PC-9 (cell line): ENCODE measurements at places on chromosomes 11 and 22.

DNA sequence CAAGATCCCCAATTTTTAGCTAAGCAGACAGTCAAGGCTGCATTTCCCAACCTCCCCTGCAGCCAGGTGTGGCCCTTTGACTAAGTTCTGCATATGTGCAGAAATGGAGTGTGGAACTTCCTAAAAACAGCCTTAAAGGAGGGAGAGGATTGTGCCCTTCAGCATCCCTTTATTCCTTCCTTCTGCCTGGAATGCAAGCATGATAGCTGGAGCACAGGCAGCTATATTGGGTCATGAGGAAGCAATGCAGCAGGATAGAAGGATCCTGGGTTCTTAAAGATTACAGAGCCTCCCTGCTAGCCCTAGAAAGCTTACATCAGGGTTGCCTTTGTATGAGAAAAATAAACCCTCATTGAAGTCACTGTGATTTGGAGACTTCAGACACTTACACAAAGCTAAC, 29.9 kb downstream of the FADD start:
- no peak for DNase-seq

- no peak for DNase-seq
Observed at GRCh38 chr11:64900263-64900678, 16.7 kb downstream of the ATG2A start.

GRCh38 chr11:114153224-114153623, 93.7 kb downstream of the ZBTB16 start:
- DNase-seq: no peak

GRCh38 chr22:36017651-36018091, 11.0 kb downstream of the RBFOX2 start:
- no peak for DNase-seq

DNA sequence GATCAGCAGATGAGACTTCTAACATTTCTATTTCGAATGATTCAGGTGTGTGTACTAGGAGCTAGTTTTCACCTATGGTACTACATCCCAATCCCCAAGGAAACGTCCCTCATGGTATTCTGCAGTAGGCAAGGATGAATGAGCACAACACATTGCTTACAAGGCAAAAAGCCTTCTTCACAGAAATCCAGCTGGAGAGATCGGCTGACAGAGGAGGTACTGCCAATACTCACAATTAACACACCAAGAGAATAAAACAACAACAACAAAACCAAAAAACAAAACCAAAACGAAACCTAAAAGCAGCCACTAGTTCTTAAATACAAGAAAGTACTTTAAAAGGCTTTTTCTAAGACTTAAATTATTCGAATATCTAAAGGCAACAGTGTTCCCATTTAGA, 101.4 kb downstream of the PICALM start:
- DNase-seq: no peak

DNA sequence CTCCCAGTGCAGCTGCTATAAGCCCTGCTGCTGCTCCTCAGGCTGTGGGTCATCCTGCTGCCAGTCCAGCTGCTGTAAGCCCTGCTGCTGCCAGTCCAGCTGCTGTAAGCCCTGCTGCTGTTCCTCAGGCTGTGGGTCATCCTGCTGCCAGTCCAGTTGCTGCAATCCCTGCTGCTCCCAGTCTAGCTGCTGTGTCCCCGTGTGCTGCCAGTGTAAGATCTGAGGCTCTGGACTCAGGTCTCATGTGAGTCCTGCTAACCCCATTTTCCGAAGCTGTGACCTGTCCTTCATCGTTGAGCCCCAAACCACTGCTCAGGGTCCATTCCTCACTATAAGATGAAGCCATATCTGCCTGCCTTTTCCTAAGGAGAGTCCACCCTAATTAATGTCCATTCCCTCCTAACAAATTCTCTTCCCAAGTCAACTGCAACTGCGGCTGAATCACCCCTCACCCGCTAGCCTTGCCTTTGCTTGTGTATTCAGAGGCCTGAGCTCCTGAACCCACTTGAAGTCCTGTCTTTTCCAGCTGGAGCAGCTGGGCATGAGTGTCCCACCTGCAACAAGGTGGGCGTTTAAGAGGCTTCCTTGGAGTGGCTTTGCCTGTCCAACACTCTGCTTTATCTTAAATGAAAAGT, 626 bp downstream of the KRTAP5-7 start:
- no peak for DNase-seq

DNA sequence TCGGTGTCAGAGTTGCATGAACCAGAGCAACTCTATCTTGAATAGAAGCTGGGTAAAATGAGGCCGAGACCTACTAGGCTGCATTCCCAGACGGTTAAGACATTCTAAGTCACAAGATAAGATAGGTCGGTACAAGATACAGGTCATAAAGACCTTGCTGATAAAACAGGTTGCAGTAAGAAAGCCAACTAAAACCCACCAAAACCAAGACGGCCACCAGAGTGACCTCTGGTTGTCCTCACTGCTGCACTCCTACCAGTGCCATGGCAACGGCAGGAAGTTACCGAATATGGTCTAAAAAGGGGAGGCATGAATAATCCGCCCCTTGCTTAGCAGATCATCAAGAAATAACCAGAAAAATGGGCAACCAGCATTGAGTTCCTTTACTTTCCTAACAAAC, 2.4 kb upstream of the KAT5 start:
- DNase-seq: no peak

- DNase-seq: peak; percentile 27
Observed at GRCh38 chr22:50660306-50660705, 12.3 kb upstream of the SHANK3 start.

- no peak for DNase-seq
Observed at GRCh38 chr11:19073454-19074415, 13.2 kb upstream of the MRGPRX2 start.

- no peak for DNase-seq
Observed at GRCh38 chr11:73241300-73241699, 23.2 kb downstream of the P2RY2 start.

DNA sequence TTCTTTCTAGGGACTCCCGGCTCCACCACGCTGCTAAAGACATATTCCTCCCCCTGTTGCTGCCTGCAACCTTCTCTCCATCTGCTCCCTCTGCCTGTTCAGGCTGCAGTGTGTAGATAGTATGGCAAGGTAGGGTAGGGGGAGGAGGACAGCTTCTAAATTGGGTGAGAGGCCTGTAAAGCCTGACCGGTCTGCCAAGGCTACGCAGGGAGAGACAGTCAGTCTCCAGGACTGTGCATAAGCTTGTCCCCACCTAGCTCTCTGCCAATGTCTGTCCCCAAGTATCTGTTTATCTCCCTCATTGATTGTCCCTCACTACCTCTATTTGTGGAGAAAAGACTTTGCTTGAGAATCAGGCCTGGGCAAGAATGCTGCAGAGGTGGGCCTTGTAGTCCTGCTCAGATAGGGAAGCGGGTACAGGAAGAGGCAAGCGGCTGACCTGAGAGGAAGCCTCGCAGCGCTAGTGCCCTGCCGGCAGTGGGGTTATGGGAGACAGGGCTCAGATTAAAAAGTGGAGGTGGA, 871 bp upstream of the SEZ6L start:
- no peak for DNase-seq

DNA sequence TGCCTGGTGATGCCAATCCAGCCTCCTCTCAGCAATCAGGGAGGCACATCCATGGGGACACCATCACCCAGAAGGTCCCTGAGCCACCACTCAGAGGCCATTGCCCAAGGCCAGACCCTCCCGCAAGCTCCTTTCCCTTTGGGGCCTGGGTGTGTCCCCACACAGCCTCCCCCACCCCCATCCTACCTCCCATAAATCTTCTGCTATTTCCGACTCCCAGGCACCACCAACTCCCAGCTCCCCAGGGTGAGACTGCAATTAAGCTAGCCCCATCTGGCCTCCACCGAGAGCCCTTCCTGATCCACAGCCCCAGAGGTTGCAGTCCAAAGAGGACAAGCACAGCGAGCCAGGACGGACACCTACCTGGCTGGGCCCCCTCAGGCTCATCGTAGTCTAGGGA, 6.3 kb downstream of the ARHGAP1 start:
- DNase-seq: no peak

DNA sequence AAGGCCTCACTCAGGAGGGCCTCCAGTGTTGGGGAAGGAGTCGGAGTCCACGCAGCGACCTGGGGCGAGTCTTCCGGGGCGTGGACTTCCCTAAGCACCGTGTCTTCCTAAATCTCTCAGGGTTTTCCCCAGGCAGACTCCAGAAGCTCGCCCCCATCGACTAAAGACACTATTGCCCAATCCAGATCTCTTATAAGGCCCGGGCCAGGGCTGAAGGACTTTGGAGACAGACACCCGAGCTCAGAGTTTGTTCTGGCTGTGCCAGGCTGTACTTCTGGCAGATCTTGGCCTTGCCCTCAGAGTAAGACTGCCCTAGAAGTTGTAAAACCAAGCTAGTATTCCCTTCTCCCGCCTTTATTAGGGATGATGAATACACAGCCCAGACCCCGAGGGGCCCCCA, 191.4 kb downstream of the BUD13 start:
- DNase-seq: no peak

DNA sequence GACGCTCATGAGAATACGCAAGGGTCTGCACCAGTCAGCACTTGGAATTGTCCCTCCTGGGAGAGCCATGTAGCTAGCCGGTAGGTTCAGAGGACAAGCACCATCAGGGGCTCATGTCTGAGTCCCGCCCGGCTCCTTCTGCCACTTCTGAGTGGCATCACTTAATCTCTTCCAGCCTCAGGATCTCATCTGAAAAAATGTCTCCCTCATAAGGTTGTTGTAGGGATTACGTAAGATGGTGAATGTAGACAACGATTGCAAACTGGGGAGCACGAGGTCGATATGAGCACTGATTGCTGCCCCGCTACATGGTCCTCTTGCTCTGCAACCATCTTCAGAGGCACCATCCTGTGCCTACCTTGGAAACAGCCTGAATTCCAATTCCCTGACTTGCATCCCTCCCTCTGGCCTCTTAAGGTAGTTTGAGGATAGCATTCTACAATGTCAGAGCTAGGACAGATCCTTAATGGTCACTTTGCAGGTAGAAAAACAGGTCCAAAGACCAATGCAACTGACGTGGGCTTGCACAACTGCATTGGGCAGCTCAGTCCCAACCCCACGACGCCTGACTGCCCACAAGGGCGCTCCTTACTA, 115.8 kb upstream of the TMEM45B start:
- peak; percentile 22 for DNase-seq

DNA sequence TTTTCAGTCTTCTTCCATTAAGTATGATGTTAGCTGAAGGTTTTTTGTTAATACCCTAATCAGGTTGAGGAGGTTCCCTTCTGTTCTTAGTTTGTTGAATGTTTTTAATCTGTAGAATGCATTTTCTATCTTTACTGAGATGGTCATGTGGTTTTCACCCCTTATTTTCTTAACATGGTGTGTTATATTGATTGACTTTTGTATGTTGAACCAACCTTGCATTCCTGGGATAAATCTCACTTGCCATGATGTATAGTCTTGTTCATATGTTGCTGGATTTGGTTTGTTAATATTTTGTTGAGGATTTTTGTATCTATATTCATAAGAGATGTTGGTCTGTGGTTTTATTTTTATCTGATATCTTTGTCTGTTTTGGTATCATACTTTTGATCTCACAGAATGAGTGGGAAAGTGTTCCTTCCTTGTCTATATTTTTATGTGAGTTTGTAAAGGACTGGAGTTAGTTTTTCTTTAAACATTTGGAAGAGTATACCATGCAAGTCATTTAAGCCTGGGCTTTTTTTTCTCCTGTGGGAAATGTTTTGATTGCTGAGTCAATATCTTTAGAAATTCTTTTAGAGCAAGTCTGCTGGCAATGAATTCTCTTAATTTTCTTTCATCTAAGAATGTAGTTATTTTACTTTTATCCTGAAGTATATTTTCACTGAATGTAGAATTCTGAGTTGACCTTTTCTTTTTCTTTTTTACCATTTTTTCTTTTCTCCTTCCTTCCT, 5.5 kb upstream of the P4HA3 start:
- no peak for DNase-seq
